HT-29 (cell line): ENCODE measurements at places on chromosomes 2 and 18.

GRCh38 chr2:18610090-18610489 lies 20.7 kb upstream of the NT5C1B start:
- DNase-seq = no peak

- no peak for DNase-seq
These were observed 242.4 kb upstream of the ZNF521 start for GRCh38 chr18:25594351-25594750.

- DNase-seq = no peak
These were observed 311.3 kb downstream of the MYCN start for GRCh38 chr2:16251511-16252225.

GRCh38 chr2:232892221-232892620 lies 22.2 kb downstream of the SNORC start:
- no peak for DNase-seq

DNA sequence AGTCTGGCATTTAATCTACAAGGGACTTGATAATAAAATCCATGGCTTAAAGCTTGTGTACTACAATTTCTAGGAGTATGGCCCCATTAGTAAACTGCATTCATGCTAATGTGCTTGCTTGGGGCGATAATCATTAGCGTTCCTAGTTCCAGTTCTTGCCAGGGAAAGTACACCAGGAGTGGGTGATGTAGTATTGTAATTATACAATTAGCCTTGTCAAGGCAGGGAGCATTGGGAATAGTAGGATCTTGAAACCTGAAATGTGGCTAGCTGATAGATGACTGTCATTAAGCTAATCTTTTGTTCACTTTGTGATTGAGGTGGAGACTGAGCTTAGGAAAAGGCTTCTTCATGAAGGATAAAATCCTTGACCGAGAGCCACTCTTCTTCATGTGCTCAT lies 989.2 kb downstream of the CPS1 start:
- no peak for DNase-seq

- DNase-seq = peak; percentile 66
These were observed 930.1 kb upstream of the TMEFF2 start for GRCh38 chr2:193124815-193125214.

- DNase-seq = peak; percentile 53
These were observed 37.6 kb downstream of the SMAD7 start for GRCh38 chr18:48913201-48913600.

DNA sequence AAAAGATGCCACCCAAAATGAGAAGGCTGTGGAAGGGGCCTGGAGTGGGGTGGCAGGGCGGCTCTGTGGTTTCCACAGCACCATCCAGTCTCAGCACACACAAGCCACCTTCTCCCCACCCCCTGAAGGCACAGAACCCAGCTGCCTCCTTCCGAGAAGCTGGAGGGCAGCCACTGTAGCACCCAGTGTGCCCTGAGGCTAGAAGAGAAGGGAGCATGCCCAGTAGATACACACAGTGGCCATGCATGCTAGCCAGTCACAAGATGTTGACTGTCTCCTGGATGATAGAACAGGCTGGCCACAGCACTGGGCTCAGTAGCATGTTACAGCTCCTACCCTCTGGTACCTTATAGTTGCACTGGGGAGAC lies 148.9 kb upstream of the EPAS1 start:
- DNase-seq = no peak

DNA sequence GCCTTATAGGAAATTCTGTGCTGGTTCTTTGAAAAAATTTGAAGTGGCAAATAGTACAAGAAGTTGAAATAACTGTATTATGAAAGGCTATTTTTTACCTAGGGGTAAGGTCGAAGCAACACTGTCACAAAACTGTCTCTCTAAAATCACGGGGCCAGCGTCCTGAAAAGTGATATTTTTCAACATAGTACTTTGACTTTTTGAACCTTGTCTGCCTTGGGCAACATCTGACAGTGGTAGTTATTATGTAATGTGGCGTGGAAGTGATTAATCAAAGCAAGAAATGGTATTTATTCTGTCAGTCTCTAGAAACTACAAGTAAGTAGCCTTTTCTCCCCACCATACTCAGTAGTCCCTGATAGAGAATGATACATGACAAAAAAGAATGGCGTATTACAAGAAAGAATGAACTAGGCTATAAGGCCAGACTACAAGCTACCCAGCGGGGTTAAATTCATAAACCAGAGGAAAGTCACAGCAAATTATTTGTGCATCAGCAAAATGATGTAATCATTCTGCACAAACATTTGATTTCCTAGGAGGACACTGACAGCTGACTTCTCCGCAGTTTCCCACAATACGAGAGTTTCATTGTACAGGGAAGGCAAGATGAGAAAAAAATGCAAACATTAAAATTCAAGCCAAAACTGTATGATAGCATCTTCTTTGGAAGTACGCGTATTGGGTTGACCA lies 9.8 kb downstream of the GEN1 start:
- DNase-seq = no peak

GRCh38 chr2:86675511-86676015 lies 44.5 kb upstream of the RMND5A start:
- DNase-seq = peak; percentile 78

DNA sequence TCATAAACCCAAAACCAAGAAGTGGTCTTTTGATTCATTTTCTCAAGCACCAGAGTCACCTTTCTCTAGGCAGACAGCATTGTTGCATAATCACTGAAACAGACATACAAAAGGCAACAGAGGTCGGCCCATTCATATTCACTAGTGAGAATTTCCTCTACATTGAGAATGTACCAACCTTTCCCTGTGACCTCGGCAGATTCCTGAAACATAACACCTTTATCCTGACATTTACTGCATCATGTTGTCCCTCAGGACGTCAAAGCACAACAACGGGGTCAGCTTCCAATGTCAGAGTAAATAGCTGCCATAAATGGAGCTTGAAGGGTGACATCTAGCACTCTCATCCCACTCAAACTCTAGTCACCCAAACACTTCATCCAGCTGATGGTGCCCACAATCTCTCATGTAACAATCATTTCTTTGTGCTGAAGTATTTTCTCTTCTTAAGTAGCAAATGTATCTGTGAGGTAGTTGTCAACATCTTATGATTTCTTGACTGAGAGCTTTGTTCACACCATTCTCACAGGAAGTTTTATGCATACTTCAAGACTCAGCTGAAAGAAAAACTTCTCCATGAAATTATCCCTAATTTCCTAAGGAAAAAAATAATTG lies 802.6 kb upstream of the CHAC2 start:
- DNase-seq = no peak

DNA sequence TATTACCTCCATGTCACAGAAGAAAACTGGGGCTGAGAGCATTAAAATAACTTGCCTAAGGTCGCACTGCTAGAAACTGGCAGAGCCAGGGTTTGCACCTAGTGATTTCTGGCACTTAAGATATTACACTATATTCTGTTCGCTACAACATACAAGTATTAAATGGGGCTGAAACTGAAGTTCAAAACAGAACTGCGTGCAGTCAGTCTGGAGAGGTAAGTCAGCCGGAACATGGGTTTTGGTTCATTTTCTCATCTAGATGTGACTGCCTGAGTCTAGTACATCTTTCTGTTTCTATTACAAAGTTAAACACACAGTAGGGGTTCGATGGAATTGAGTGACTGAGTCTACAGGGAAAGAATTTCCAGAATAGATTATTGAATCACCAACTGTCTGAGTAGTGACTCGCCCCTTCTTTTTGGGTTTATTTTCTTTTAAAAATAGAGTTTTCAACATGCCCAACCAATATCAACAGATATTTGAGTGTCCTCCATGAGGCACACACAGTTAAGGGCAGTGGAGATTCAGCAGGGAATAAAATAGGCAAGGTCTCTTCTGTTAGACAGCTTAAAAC lies 150.8 kb downstream of the RNF152 start:
- no peak for DNase-seq

- DNase-seq = no peak
These were observed 26.4 kb downstream of the EPG5 start for GRCh38 chr18:45940724-45941123.

DNA sequence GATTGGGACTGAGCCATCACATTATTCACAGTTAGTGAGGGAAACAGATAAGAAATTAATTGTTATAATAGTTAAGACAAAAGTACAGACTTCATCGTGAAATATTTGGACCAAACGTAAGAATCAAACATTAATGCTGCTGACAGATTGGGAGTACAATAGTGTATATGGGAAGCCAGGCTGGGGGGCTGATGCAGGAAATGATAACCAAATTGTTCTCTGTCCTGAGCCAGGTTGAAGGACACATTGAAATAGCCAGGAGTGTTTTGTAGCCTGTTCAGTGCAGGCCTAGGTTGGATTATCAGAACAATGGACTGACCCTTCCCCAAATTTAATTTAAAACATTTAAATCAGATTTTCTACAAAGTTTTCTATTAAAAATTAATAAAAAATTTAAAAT lies 203.2 kb downstream of the BABAM2 start:
- DNase-seq = no peak

DNA sequence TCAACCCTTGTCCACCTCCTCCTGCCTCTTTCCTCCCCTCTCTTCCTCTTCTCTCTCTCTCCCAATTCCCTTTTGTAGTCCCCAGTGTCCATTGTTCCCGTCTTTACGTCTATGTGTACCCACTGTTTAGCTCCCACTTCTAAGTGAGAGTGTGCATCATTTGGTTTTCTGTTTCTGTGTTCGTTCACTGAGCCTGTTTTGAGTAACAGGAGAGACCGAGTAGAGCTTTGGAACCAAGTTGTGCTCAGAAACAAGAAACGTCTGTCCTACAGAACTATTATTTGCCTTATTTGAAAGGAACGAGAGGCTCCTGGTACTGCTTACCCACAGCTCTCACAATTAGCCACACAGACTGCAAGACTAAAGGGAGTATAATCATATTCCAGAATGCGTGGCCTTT lies 50.1 kb upstream of the MAPRE2 start:
- no peak for DNase-seq

GRCh38 chr18:51621113-51621863 lies 423.8 kb upstream of the MEX3C start:
- peak; percentile 54 for DNase-seq

GRCh38 chr2:62660582-62661262 lies 44.8 kb upstream of the EHBP1 start:
- DNase-seq = no peak

GRCh38 chr2:15544227-15544626 lies 16.9 kb downstream of the NBAS start:
- DNase-seq = no peak

GRCh38 chr2:119407430-119408220 lies 24.0 kb upstream of the TMEM37 start:
- peak; percentile 84 for DNase-seq

GRCh38 chr2:127508631-127509034 lies 17.7 kb downstream of the IWS1 start:
- DNase-seq = peak; percentile 69

GRCh38 chr2:23824777-23825212 lies 102.1 kb downstream of the ATAD2B start:
- peak; percentile 74 for DNase-seq

DNA sequence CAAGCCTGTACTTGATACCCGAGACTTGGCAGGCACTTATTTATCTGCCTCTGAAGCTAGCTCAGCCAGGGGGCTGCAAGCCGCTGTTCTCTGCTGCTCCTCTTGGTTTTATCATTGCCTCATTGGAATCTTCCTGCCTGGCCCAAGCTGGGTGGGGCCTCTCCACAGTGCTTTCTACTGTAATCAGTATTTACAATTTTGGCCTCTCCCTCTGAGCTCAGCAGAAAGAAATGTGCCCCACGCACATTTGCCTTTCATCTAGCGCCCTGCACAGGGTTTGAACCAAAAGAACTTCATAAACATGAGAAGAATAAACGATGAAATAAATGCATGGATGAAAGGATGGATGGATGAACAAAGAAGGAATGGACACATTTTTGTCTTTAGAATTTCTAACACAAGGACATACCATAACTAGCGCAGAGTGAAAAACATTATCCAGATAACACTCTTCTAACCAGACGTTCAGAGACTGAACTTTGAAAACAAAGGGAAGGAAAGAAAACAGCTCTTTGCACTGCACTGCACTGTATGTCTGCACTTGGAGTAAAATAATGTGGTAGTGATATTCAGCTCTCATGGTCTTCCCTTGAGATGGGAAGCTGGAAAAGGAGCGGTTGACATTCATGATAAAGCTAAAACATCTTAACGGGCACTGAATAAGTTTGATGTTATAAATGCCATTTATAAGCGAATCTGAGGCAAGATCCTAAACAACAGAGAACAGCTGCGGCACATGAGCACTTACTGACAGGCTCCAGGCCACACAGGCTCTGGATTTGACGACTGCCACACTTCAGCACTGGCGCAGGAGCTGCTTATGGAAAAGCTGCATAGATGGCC lies 86.8 kb upstream of the SP3 start:
- DNase-seq = peak; percentile 35

DNA sequence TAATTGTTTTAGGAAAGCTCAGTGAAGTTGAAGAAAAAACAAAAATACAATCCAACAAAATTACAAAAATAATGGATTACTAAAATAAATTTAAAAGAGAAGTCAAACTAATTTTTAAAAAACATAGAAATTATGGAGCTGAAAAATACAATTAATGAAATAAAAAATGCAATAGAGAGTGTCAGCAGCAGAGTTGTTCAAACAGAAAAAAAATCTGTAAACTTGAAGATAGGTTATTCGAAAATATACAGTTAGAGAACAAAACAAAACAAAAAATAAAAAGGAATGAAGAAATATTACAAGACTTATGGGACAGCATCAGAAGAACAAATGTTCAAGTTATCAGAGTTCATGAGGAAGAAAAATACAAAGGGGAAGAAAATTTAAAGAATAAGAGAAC lies 114.7 kb downstream of the GULP1 start:
- no peak for DNase-seq

- DNase-seq = no peak
These were observed 12.4 kb downstream of the KIF5C start for GRCh38 chr2:148887350-148888002.

DNA sequence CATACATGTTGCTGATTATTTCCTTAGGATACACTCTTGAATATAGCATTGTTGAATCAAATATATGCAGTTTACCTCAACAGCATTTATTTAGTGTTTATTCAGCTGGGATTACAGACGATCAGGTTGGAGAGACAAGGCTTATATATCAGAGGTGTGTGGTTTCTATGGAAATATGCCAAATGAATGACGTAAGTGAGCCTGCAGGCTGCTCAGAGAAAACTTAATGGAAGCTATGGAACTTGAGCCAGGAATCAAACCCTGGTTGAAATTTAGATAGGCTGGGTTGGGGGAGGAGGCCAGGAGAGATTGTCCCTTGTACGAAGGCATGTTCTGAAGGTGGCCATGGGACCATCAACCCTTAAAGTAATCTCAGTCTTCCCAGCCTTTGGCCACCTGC lies 79.5 kb downstream of the INPP4A start:
- no peak for DNase-seq

DNA sequence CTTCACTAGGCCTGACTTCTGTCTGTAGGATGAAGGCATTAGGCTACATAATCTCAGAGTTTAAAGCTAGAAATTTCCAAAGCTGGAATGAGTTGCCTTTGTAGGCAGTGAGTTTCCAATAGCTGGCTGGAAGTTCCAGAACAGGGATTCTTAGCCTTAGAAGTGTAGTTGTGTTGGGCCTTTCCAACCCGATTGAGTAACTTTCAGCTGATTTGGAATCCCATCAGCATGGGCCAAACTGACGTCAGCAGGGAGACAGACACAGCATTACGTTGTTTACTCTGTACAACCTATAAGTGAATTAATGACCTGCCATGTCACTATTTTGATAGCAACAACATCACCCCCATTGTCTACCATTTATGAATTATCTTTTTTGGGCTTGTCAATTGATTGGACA lies 56.9 kb downstream of the SETBP1 start:
- no peak for DNase-seq
